Esophagus muscularis mucosa (tissue), 4 donors: ENCODE measurements at places on chromosomes 1 and 21. TPM values are rescaled to one million over a fixed set of nuclear protein-coding genes. Genes with fewer than 3 reads are reported as not detected.

The NAV1 gene
- 18.3 TPM for total RNA-seq

The DNAJC6 gene
- total RNA-seq, result 3.7 TPM

The SPRR2B gene
- total RNA-seq, result not detected

The SPATC1L gene
- 6.6 TPM for total RNA-seq

The TNFAIP8L2 gene
- total RNA-seq, result 4.6 TPM

The AKNAD1 gene
- 7.5 TPM for total RNA-seq

The RAB7B gene
- total RNA-seq, result 2.5 TPM

The COL11A1 gene
- not detected for total RNA-seq

The LCE3D gene
- total RNA-seq, result not detected

The CHAF1B gene
- total RNA-seq, result 1.6 TPM

The RASAL2 gene
- total RNA-seq, result 23.5 TPM

The HSF2BP gene
- total RNA-seq, result not detected

The AIRE gene
- total RNA-seq, result not detected

The HPCA gene
- total RNA-seq, result 0.23 TPM

The PHC2 gene
- total RNA-seq, result 181 TPM

The HTR6 gene
- total RNA-seq, result not detected

The MAB21L3 gene
- under 0.01 TPM for total RNA-seq

The ARMH1 gene
- 0.42 TPM for total RNA-seq

The ZMYND12 gene
- total RNA-seq, result 0.23 TPM

The KRTAP12-2 gene
- not detected for total RNA-seq

The SH2D1B gene
- total RNA-seq, result not detected

The TMEM61 gene
- total RNA-seq, result 0.66 TPM

The PRDM16 gene
- total RNA-seq, result 1.2 TPM

The FLG2 gene
- total RNA-seq, result not detected

The AXDND1 gene
- total RNA-seq, result 2.5 TPM

The FMN2 gene
- 2.5 TPM for total RNA-seq

The LPGAT1 gene
- 54.2 TPM for total RNA-seq

The NTRK1 gene
- 2.5 TPM for total RNA-seq

The GPR153 gene
- 11.0 TPM for total RNA-seq

The CACNA1S gene
- not detected for total RNA-seq

The STYXL2 gene
- not detected for total RNA-seq

The TMEM81 gene
- total RNA-seq, result 0.99 TPM

The FCGR1A gene
- 3.7 TPM for total RNA-seq

The REG4 gene
- not detected for total RNA-seq

The WNT2B gene
- 2.9 TPM for total RNA-seq

The KRTAP19-8 gene
- not detected for total RNA-seq

The REN gene
- total RNA-seq, result not detected

The LEFTY2 gene
- total RNA-seq, result not detected

The SPRR1A gene
- not detected for total RNA-seq

The TMEM52 gene
- total RNA-seq, result 1.4 TPM

The AMY2A gene
- total RNA-seq, result 1.7 TPM

The RGSL1 gene
- not detected for total RNA-seq

The GJC2 gene
- 11.3 TPM for total RNA-seq

The SSR2 gene
- total RNA-seq, result 122 TPM

The MPL gene
- total RNA-seq, result 0.63 TPM

The CA6 gene
- total RNA-seq, result not detected

The LRRC53 gene
- total RNA-seq, result under 0.01 TPM

The TRIM67 gene
- total RNA-seq, result under 0.01 TPM
